Activated naive CD4-positive, alpha-beta T cell (primary cell): ENCODE measurements at places on chromosomes 3 and 15.

DNA sequence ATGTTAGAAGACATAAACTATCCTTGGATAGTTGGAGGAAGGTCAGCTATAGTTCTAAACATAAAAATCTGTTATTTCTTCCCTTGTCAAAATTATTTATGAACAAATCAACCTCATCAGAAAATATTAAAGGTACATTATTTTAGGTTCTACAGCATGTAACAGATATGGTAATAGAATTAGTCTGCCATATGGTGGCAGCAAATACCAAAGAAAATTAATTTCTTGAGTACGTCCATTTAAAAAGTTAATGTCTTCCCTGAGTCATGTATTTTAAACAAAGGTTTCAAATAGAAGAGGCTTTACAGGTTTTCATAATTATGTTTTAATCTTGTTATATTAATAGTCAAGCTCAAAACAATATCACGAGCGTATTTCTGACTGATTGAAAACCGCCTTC, 17.9 kb upstream of the ANKRD28 start:
- DNase-seq, result no peak

DNA sequence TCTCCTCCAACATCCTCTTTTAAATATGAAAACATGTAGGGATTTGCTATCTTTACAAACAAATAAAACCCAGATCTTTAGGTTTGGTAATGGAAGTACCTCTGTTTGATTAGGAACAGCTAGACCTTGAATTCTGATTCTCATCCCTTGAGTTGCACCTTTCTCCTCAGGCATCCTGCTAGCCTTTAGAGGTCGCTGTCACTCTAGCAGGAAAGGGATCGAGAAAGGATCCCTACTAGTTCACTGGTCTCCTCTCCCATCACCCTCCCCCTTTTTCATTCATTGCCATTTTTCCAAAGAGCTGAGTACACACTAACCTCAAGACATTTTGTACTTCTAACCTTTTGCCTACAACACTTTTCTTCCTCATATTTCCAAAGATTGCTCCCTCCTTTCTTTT, 569.8 kb downstream of the RBMS3 start:
- DNase-seq, result no peak

- DNase-seq, result no peak
Observed at GRCh38 chr15:59548501-59549226, 62.9 kb upstream of the GCNT3 start.

DNA sequence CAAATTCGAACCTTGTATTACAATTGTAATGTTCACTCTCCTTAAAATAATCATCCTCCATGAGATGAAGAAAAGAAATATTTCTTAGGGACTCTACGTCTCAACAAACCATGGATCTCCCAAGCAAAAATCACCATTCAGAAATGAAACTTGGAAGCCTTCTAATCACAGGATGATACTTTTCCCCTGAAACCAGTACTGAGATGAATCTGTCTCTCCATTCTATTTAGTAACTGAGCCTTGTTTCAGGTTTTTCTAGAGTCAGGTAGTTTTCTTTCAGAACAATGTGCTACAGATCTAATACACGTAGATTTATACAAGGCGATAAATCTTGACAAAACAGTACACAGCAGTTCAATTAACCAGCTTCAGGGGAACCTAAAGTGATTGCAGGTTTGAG, 660.1 kb upstream of the CBLB start:
- no peak for DNase-seq

DNA sequence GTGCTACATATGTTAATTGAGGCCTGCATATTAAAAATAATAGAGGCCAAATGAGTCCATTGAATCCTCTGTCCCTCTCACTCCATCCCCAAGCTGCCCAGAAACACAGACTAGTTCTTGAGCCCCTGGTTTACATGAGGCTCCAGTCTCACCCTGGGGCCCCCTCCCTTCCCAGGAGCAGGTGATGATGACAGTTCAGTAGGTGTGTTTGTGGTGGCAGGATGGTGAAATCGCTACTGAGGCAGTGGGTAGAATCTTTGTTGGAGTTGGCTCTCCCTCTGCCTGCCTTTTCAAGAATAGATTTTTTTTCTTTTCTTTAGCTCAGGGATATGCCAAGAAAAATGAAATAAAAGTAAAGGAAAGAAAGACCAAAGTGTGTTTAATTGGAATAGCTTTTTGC, 288.7 kb downstream of the EPHB1 start:
- DNase-seq, result no peak

- DNase-seq, result no peak
Observed at GRCh38 chr15:76065793-76066192, 6.0 kb downstream of the TMEM266 start.

DNA sequence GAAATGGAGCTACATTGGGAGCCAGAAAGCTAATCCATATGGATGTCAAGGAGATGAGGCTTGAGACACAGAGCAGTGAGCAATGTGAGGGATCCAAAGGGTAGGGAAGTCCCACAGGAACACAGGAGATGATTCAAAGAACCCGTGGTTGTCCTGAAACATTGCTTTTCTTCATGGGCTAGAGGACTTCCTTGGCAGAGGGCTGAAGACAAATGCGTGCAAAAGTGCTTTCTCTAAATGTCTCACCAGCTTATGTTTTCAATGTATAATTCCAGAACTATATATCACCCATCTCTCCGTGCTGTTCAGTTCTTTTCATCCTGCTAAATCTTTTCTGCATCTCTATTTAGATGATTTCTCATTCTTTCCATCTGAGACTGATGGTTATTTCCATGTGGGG, 46.0 kb upstream of the GOLGA8A start:
- DNase-seq, result no peak

DNA sequence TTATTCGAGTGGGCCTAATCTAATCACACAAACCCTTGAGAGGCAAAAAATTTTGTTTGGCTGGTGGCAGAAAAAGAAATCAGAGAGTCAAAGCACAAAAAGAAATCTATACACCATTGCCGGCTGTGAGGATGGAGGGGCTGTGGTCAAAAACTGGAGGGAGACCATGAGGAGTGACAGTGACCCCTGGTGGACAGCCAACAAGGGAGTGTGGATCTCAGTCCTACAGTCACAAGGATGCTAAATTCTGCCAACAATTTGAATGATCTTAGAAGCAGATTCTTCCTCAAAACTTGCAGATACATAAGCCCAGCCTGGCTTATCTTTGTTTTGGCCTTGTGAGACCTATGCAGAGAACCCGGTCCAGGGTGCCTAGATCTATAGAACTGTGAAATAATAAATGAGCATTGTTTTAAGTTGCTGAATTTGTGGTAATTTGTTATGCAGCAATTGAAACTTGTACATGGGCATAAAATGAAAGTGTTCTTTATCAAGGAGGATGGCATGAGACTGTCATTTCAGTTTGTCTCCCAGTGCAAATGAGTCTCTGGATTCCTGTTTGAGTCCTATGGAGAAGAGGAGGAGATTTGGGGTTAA, 103.0 kb upstream of the ARHGEF26 start:
- peak; percentile 0 for DNase-seq

DNA sequence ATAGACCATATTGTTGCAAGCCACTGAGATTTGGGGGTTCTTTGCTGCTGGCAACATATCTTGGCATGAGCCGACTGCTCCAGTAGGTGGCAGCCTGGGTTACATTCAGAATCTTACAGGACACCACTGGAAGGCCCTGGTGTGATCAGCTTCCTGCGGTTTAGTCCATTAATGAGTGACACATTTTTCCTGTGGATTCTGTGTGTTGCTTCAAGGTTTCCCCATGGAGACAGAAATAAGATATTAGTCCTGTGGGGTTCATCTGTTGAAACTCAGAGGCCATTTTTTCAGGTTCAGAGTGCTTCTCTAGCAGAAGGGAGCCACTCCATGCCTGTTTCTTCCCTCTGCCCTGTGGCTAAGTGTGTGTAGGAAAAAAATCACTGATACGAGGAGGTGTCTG, 116.2 kb downstream of the MFSD1 start:
- DNase-seq, result no peak

- DNase-seq, result no peak
Observed at GRCh38 chr15:100944244-100944895, 25.2 kb downstream of the LRRK1 start.

GRCh38 chr15:44537735-44538240, 841 bp downstream of the EIF3J start:
- no peak for DNase-seq

DNA sequence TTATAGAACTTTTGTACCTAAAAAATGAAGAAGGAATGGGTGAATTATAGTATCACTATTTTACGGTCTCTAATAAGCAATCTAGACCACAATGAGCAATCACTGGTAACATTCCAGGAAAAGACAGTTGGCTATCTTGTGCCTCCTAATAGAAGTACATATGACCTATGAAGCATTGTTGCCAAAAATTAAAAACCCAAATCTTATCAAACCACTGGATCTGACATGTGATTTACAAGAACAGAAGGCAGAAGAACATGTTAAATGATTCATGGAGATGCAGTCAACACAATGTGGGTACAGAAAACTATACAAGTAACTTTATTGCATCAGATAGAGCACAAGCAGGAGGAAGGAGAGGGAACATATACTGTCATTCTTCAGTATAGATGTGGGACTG, 14.5 kb upstream of the HYKK start:
- DNase-seq, result no peak

GRCh38 chr3:106824856-106825255, 552.4 kb upstream of the CCDC54 start:
- DNase-seq, result no peak

DNA sequence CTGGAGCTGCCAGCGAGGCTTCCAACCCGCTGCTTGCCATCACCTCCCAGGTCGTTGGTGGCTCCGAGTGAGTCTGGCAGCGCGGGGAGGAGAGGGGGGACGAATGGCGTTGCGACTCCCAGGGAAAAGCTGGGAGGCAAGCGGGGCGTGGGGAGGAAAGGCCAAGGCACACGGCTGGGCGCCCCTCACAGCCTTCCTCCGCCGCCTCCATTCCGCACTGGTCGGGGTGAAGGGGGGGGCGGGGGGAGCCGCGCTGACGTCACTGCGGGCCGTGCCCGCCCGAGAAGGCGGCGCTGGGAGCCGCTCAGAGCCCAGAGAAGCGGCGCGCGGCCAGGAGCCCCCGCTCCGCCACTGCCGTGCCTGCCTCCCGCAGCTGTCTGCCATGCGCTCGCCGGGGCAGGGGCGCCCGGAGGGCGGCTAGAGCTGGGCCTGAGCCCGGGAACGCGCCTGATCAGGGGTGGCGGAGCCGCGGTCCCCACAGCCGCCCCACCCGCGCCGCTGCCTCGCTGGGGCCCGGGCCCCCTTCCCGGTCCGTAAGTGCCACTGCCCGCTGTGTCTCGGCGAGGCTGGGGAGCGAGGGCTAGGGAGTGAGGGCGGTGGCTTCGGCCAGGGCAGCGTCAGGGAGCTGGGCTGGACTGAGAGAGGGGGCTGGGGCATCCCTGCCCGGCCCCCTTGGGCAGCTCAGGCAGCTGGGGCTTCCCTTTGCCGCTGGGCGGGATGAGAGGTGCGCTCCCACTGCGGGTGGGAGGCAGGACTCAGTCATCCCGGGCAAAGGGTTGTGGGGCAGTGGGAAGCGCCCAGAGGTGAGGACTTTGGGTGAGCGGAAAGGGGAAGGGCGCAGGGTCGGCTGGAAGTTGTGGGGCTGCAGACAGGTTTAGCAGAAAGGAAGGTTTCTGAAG, 27.8 kb upstream of the POLG start:
- peak; percentile 11 for DNase-seq

DNA sequence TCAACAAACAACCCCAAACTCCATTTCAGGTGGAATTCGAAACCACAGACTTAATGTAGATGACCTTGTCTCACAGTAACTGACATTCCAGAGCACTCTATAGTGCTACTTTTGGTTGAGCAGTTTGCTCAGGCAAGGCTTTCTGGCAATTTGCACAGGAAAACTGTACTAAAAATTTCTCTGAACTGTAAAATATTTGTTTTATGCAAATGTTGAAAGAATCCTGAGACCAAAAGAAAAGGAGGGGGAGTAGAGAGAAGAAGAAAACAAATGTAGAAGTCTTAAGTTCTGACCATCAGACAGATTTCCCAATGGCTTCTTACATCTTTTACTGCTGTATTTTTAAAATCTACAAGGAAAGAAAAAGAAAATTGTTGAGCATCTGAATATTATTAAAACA, 53.5 kb downstream of the DTWD1 start:
- no peak for DNase-seq

- no peak for DNase-seq
Observed at GRCh38 chr3:38834717-38835116, 18.7 kb upstream of the SCN10A start.
